Activated naive CD4-positive, alpha-beta T cell (primary cell): ENCODE measurements at places on chromosomes 3 and 15.

- DNase-seq = no peak
Measured at GRCh38 chr3:154188846-154189245, 67.7 kb downstream of the ARHGEF26 start.

GRCh38 chr3:133295944-133296917 is 103.6 kb upstream of the BFSP2 start:
- DNase-seq = no peak

- no peak for DNase-seq
Measured at GRCh38 chr15:57272771-57273357, 103.4 kb upstream of the CGNL1 start.

- no peak for DNase-seq
Measured at GRCh38 chr3:172853005-172853404, 102.5 kb downstream of the ECT2 start.

DNA sequence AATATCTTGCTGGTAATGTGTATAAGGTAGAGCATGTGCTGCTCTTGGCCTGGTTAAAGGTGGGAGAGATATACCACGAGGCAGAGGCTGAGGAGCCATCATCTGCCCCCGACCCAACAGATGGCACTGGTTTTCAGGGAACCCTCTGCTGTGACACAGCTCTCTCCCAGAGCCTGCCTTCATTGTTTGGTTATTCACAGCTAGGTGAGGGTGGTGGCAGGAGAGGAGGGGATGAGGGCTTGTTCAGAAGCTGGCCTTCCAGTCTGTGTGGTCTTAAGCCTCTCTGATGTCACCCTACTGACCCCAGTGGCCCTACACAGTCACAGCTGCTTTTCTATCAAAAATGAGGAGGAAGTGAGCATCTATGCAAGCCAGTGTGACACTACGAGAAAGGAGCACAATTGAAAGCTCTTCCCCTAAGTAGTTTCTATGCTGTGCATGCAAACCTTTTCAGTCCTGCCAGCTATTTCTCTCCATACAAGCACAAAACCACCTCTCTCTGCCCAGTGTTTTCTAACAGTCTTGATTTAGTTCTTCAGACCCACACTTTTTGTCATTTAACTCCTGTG is 258.4 kb upstream of the AGTR1 start:
- DNase-seq = no peak

DNA sequence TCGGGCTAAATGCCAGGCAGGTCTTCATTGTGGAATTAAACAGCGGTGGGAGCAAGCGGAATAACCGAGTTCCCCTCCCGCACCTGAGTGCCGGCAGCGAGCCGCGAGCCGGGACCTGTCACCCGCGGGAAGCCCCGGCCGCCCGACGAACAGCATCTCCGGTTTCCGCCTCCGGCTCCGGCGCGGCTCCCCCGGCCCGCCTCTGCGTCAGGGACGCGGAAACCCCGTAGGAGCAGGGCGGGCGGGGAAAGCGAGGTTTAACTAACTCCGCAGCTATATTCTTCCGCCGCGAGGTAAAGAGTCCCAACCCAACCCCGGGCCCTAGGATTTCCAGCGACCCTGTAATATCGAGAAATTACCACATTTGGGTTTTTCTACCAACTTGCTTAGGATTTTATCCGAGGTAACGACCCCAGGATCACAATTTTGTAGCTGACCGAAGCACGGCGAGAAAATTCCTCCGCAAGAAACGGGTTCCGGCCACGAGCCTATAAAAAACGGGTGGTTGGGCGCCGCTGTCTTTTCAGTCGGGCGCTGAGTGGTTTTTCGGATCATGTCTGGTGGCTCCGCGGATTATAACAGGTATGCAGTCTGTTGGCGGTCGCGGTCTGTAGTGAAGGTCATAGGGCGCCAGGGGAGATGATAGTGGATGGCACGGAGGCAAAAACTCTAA is at the start of gene EIF4A2:
Gene EIF4A2, plus strand, starts transcription at position 520 of the 673 bp plus-strand sequence. Its CDS starts 34 bp downstream, at position 554.
- peak; percentile 86 for DNase-seq

GRCh38 chr3:42027571-42027970 is 63.6 kb upstream of the TRAK1 start:
- DNase-seq = no peak

GRCh38 chr3:10286596-10287295 is 6.0 kb downstream of the GHRL start:
- no peak for DNase-seq
